ENCODE measurements at places on chromosomes 5 and 9.

DNA sequence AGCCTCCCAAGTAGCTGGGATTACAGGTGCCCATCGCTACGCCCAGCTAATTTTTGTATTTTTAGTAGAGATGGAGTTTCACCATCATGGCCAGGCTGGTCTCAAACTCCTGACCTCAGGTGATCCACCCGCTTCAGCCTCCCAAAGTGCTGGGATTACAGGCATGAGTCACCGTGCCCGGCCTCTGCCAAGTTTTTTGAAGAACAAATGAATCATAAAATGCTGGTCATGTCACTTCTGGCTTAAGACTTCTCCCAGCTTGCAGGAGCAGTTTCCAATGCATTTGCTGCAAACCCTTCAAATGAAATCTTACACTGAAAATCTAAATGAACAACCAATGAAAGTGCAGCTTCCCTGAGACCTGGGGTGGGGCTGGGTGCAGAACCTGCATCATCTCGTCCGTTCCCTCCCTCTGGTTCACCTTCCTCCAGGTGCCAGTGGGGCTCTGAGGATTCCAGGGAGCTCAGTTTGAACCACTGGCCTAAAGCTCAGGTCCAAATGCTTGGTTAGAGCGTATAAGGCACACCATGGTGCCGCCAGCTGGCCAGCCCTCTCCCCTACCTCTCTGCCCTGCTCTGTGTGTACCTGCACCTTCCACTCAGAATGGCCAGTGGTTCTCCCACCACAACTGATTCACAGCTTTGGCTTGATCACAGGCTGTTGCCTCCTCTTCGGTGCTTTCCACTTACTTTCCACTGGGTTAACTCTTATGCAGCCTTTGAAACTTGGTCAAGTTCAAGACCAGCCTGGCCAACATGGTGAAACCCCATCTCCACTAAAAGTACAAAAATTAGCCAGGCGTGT lies 39.8 kb upstream of the FUBP3 start:
- DNase-seq: no peak

GRCh38 chr9:129887334-129888292 lies 52.4 kb downstream of the USP20 start:
- no peak for DNase-seq

GRCh38 chr5:150782850-150783249 lies 4.3 kb downstream of the SMIM3 start:
- no peak for DNase-seq

- DNase-seq: no peak
Observed at GRCh38 chr5:100838048-100838473, 65.0 kb downstream of the ST8SIA4 start.

- no peak for DNase-seq
Observed at GRCh38 chr9:122222791-122223190, 6.0 kb downstream of the LHX6 start.

- DNase-seq: no peak
Observed at GRCh38 chr9:115531410-115532125, 413.6 kb upstream of the TNC start.

DNA sequence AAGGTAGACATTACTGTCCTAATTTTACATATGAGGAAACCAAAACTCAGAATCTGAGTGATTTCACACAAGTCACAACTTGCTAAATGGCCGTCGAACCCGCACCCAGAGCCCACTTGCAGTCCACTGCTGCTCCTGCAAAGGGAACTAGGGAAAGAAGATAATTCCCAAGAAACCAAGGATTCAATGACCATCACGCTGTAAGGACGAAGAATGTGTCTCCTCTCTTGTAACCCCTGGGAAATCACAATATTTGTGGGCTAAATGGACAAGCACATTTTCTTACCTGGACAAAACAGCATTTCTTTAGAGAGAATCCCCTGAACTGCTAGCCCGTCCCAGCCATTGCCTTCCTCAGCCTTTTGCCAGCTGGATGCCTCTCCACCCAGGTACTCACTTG lies 2.4 kb downstream of the RPS14 start:
- DNase-seq: no peak

GRCh38 chr5:131538177-131538593 lies 96.8 kb downstream of the RAPGEF6 start:
- no peak for DNase-seq

GRCh38 chr9:133809335-133809734 lies 71.2 kb upstream of the SARDH start:
- DNase-seq: no peak

GRCh38 chr5:169581580-169582227 lies 1.9 kb upstream of the SPDL1 start:
- peak; percentile 52 for DNase-seq

GRCh38 chr9:77961541-77961940 lies 70.1 kb downstream of the GNAQ start:
- no peak for DNase-seq

- no peak for DNase-seq
Observed at GRCh38 chr5:35146406-35146805, 83.9 kb downstream of the PRLR start.

GRCh38 chr5:108942701-108943100 lies 195.0 kb downstream of the FER start:
- no peak for DNase-seq

GRCh38 chr5:31148959-31149475 lies 44.5 kb upstream of the CDH6 start:
- DNase-seq: no peak

DNA sequence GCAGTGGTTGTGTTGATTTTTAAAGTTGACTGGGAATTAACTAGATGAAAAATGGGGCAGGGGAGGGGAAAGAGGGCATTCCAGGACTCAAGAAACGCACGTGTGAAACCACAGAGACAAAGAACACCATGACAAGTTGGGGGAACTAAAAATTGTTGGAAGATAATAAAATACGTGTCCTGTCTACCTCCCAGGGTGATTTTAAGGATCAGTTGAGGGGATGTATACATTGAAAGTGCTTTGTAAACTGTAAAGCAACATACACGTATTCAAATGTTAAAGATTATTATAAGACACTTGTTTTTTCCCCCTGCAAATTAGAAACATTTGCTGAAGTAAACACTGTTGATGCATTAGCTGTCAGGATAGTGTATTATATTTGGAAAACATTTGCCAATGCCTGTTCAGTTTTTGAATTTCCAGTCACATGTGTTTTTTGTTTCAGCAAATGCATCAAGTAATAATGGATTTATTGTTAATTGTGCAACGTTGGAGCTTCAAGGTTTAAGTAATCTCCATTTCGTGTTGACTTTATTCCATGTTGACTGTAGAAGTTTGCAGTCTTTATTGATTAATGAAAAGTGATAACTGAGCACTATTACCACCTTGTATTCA lies 412.7 kb downstream of the ACTL7B start:
- DNase-seq: no peak

DNA sequence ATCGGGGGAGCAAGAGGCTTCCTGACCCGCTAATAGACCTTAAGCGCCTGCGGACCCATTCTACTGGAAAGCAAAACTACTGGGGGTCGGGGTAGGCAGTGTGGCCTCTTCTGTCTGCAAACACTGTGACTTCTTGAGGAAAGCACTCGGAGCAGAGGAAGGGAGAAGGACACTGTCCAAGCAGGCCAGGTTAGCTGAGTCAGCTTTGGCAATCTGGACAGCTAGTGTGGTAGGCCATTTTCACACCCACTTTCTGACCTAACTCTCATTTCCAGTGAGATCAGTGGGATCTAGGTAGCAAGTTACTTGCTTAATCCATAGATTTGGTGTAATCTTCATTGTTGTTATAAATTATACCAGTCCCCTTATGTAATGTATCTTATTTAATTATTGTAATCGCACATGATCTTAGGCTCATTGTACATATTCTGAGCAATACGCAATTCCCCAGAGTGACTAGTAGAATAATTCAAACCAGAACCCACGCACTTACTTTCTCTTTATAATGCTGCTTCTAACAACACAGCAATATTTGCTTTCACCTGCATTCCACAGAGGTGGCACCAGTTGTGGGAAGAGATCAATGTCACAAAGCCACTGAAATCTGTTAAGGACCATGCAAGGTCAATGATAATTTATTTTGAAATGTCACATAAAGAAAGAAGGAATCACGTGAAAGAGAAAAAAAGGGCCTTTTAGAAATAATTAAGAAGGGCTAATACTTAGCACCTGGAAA lies 82.9 kb downstream of the NREP start:
- DNase-seq: no peak

DNA sequence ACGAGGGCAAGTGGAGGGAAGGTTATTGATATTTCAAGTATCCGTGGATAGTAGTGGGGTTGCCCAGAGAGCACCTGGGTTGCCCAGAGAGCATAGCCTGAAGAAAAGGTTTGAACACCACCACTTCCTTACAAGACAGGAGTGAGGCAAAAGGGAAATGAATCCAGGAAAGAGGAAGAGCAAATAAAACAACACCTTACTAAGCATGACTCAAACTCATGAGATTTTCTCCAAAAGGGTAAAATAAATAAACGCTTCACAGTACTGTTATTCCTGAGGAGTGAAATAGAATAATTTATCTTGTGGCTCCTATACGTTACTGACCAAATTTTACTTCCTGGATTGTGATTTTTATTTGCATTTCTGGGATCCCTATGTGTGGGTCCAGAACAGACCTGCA lies 65.2 kb upstream of the PTPRD start:
- DNase-seq: no peak

DNA sequence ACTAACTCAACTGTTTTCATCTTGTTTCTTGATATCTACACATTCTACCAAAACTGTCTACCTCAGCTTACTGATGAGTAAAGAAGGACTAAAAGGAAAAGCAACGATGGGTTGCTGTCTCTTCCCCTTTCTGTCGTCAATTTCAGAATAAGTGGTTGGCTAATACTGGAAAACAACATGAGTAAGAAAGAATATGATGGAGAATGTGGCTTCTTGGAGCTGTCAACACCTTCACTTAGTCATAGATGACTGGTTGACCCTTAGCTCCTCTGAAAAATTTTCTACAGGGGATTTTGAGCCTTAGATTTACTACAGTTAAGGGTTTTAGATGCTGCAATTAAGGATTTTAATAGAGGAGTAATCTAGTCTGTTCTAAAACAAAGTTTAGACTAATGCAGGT lies 797.9 kb downstream of the TLE4 start:
- no peak for DNase-seq

DNA sequence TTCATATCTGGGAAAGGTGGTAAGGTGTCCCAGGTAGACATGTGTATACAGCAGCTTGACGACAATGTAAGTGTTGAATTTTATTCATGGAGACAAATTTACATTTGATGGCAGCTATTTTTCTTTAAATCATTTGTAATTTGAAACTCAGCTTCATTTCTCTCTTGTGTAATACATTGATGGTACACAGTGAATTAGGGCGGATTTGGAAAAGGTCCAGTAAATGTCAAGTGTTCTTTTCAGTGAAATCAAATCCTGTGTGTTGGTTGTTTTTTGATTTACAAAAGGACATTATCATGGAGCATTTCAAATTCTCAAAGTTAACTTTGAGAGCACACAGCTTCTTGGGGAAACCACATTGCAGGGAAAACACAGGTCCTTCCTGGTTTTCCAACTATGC lies 30.0 kb upstream of the PCSK1 start:
- DNase-seq: no peak

DNA sequence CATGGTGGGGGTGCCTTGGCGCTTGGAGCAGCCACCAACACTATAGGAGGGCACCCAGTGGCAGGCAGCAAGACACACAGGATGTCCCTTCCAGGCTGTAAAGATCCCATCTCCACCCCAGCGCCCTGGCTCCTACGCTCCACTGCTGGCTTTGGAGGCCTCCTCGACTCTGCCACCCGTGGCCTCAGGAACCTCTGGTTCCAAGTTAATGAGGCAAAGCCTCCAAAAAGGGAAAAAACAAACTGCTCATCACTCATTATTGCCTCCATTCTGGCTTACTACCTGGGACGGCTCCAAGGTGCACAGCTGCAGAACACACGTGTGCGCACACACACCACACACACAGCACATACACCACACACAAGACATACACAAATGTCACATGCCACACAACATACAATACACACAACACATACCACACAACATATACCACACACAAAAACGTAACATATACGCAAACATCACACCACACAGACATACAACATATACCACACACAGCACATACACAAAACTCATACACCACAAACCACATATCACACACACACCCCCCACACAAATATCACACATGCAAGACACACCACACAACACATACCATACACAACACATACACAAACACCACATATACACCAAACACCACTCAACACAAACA lies 45.3 kb downstream of the ROR2 start:
- no peak for DNase-seq

GRCh38 chr9:89431930-89432725 lies 65.8 kb downstream of the SEMA4D start:
- DNase-seq: no peak

GRCh38 chr5:24547132-24547531 lies 97.6 kb downstream of the CDH10 start:
- DNase-seq: no peak
